ENCODE measurements at places on chromosomes 1 and 21.

GRCh38 chr1:202192770-202193613 lies 607 bp upstream of the LGR6 start:
- peak; percentile 44 for DNase-seq

DNA sequence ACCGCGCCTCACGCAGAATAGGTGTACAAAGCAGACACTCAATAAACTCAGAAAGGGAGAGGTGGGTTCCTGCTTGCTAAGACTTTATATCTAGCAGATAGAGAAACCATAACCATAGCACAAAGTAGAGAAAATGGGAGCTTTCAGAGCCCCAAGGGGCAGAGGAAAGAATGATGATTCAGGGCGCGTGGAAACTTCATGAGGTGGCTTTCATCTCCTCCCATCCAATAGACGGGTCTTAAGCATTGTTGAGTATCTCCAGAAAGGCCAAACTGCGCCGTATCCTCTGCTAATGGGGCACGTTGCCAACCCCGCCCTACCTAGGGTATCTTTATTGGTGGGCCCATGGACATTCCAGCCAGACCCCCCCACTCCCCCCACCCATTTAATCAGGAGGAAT lies 778 bp upstream of the MIXL1 start:
- no peak for DNase-seq

DNA sequence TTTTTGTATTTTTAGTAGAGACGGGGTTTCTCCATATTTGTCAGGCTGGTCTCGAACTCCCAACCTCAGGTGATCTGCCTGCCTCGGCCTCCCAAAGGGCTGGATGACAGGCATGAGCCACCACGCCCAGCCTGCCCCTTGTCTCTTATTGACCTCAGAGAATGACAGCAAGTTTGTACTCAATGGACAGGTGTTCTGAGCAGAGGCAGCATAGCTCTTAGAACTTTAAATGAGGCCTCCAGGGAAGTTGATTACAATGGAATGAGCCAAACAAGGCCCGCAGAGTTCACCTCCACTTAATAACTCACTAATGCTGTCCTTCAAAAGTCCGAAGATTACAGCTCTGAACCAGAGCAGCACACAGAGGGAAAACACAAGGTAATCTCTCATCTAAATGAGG lies 10.9 kb downstream of the TMPRSS2 start:
- no peak for DNase-seq

- no peak for DNase-seq
Measured at GRCh38 chr1:196558411-196558810, 49.8 kb downstream of the KCNT2 start.

DNA sequence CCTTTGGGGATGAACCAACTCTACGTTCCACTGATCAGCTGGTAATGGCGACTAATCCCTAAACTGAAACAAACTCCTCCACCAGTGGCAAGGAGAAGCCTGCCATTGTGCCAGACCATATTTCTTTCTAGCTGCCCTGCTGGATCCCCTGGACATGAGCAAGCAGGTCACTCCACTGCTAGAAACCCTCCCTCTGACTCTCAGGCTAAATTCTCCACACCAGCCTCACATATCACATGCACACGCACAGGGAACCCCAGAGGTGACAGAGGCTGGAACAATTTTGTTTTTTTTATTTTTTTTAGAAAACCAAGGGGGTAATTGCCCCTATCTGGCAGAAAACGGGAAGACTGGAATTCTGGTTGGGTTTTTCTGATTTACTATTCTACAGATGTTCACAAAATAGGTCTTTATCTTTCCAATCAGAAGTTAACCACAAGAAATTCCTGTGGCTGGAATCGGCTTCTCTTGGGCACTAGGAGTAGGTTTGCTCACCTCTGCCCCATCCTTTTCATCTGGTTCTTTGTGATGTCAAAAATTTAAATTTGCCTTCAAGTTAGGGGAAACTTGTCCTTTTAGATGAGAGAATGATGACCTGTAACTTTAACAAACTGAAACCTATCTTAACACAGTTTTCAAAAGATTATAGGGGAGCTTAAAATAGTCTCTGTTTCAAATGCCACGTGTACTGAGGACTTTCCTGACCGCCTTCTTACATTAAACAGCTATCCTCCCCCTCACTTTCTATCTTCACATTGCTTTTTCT lies 258.1 kb downstream of the SDCCAG8 start:
- no peak for DNase-seq

GRCh38 chr1:163258181-163258580 lies 55.5 kb upstream of the RGS5 start:
- DNase-seq = no peak

DNA sequence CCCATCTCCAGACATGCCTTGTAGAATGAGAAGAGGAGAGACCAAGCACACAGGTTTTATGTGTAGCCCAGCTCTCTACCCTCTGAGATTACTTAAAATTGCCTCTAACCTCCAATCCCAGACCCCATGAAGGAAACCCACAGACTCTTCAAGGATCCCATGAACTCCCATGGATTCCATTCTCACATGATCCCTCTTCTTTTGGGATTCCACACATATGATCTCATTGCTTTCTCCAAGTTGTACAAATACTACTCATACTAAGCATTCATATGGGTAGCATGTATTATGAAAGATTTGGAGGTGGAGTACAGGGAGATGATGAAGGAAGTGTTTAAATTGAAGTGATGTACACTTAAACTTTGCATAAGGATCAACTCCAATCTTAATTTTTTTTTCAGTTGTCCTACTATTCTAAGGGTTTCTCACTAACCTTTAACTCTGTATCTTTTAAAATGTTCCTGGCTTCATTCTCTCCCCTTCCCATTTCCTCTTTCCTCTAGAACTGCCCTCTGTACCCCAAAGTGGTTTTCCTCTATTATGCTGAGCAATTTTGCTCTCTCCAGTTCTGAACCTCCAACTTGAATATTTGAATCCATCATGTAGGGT lies 41.6 kb downstream of the MFSD2A start:
- no peak for DNase-seq

DNA sequence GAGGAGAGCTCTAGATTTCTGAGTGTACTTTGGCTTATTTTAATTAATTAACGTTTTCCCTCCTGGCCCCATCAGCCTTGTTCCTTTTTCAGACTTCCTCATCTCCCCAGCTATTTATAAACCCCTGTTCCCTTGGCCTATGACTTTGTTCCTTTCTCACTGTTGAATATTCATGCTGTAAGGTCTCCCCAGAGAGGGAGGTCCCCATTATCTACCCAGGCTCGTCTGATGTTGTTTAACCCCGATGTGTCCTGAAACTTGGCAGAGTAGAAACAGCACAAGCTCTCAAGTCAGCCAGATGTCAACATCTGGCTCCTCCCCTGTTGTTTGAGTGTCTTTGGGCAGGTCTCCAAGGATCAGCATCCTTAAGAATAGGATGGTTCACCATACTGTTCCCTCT lies 153.6 kb downstream of the HIVEP3 start:
- no peak for DNase-seq

- no peak for DNase-seq
Measured at GRCh38 chr1:220189750-220190347, 82.4 kb downstream of the RAB3GAP2 start.

- DNase-seq = no peak
Measured at GRCh38 chr1:77056525-77056924, 162.7 kb downstream of the PIGK start.

DNA sequence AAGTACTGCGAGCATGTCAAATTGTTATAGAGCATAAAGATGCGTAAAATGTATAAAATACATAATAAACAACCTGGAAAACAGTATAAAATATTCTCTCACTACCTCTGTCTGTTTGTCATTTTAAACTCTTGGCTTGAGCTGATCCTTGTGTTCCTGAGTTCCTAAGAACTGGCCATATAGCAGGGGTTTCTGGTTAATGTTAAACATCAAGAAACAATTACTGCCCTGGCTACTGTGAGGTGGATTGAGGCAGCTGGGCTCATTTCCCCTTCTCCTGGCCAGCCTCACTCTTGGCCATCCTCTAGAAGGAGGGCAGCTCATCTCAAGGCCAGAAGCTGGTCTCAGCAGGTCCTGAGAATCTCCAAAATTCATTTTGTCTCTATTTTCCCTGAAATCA lies 297.3 kb upstream of the USP24 start:
- DNase-seq = no peak

DNA sequence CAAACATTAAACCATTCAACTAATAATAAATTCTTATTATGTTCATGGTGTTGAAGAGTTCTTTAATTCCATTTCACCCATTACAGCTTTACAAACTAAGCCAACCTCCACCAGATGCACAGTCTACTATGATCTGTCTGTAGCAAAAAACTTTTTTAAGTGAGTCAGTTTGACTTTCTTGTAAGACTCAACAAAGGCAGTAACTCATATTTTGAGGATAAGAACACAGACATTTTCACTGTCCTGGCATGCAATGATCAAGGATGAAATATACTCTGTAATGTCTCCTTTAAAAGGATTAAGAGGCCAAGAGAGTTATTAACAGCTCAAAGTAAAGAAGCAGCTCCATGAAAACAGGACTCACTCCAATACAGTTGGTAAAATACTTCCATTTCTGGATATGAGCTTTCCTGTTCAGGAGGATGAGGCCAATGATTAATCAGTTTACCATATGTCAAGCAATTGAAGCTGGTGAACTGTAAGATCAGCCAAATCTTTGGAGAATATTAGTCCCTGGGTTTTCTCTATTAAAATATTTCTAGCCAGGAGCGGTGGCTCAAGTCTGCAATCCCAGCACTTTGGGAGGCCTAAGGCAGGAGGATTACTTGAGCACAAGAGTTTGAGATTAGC lies 20.6 kb downstream of the XKR8 start:
- no peak for DNase-seq

GRCh38 chr1:10196976-10197375 lies 13.4 kb upstream of the KIF1B start:
- DNase-seq = no peak

DNA sequence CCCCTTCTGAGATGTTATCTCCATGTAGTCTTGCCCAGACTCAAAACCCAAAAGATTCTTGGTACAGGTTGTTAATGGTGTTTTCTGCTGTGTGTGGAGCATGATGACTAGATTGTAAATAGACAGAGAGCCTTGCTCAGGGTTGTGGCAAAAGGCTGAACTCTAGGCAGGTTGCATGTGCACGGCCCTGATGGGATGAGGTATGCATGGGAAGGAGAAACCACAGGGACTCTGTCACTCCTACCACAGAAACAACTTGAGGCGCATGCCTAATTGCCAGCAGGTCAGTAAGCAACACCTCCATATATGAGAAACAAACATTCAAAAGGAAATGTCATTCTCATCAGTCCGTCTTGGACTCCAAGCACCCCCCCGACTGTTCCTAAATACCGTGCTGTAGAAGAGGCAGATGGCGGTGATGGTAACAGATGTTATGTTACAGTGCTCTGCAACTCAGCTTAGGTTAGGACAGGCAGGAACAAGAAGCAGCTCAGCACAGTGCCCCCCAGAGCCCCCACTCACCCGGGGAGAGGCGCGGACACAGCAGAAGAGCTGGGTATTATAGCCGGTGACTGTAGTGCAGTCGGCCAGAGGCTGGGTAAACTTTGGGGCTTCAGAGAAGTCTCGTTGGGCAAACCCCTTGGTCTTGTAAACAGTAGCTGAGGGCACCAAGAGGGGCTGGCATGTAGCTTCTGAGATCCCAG lies 10.9 kb downstream of the MYBPHL start:
- no peak for DNase-seq

- DNase-seq = no peak
Measured at GRCh38 chr1:100536031-100536430, 1.9 kb upstream of the GPR88 start.

- no peak for DNase-seq
Measured at GRCh38 chr1:24939675-24940193, 9.7 kb upstream of the RUNX3 start.

- DNase-seq = no peak
Measured at GRCh38 chr1:214364386-214364785, 83.4 kb downstream of the SMYD2 start.

- DNase-seq = no peak
Measured at GRCh38 chr1:202848191-202848542, 37.4 kb downstream of the PCAT6 start.

GRCh38 chr1:203046984-203047630 lies 20.8 kb downstream of the PPFIA4 start:
- no peak for DNase-seq

- DNase-seq = no peak
Measured at GRCh38 chr1:63630666-63631065, 37.5 kb downstream of the PGM1 start.

DNA sequence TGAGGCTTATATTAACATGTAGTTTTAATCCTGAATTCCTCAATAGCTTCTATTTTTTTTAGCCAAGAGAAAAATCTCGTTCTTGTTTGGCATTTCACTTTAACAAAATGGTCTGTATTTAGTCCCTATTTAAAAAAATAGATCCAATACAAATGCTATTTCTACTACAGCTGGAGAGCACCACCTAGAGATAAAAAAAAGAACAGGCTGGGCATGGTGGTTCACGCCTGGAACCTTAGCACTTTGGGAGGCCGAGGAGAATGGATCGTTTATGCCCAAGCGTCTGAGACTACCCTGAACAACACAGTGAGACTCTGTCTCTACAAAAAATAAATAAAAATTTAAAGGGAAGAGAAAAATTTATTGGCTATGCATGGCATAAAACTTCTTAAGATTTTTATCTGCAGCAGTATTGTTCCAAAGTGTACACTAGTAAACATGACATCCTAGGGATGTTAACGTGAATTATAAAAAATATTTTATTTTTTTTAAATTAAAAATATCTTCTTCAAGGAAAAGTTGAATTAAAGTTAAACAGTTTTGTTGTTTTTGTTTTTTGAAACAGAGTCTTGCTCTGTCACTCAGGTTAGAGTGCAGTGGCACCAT lies 4.4 kb downstream of the ST7L start:
- no peak for DNase-seq

GRCh38 chr1:228798035-228798434 lies 62.8 kb downstream of the RHOU start:
- no peak for DNase-seq

- DNase-seq = no peak
Measured at GRCh38 chr1:167683226-167683625, 38.6 kb upstream of the MPZL1 start.

GRCh38 chr1:38608202-38608864 lies 251.2 kb downstream of the RRAGC start:
- DNase-seq = no peak

DNA sequence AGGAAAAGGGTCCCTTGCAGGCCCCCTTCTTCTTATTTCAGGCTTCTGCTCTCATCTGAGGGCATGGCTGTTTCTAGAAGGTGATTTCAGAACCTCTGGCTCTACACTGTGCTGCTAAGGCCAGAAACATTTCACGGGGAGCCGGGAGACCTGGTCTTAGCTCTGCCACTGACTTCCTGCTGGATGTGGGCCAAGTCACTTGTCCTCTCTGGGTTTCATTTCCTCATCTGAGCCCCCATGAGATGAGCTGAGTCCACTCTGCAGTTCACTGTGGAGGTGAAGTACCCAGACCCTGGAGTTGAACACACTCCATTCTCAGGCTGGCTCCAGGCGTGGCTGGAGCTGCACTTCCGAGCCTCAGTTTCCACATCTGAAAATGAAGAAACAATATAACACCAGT lies 2.1 kb downstream of the PADI1 start:
- no peak for DNase-seq

DNA sequence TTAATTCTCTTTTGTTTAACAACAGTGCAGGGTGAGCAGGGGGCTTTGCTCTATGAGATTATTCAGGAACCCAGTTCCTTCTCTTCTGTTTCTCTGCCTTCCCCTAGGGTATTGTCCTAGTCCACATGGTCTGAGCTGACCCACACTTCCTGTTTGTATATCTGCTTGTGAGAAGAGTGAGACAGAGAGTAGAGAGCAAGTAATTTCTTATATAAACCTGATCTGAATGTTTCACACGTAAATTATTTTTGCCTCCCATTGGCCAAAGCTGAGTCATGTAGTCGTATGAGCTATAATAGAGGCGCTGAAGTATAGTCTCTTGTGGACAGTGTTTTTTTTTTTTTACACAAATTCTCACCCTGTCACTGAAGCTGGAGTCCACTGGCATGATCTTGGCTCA lies 134.2 kb upstream of the SERTAD4 start:
- DNase-seq = no peak

- no peak for DNase-seq
Measured at GRCh38 chr1:172134087-172134731, 286.3 kb upstream of the C1orf105 start.

Data from stimulated activated CD8-positive, alpha-beta memory T cell treated with anti-CD3 and anti-CD28 coated beads, Interleukin-7, amount 100 ng/mL, for 1 hour (primary cell).